Thyroid gland (tissue), 4 donors: ENCODE measurements at places on chromosomes 5 and 9. TPM values are rescaled to one million over a fixed set of nuclear protein-coding genes. Genes with fewer than 3 reads are reported as not detected.

DNA sequence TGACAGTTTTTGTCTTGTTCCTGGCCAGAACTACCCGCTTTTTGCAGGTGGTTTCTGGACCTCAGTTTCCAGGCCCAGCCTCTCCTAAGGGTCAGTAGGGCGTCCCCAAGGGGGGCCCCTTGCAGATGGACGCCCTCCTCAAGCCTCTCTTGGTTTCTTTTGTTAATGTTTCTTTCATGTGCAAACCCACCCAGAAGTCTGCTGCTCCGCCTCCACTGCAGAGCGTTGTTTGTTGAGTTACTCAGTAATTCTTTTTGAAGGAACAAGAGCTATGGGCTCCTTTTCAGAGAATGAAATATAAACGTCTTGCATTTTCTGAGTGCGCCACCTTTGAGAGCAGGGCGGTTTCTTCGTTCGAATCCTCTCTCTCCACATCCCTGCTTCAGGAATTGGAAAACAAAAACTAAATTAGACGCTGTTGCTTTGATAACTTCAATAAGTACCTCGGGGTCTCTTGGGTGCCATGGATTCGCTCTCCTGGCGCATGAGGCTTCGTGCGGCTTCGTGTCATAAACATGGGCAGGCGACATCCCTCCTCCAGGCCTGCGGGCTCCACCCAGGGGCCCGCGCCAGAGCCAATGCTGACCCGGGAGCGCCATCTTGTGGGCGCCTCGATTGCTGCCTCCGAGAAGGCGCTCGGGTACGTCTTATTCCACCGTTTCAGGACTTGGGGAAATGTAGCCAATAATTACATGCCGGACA lies 38.3 kb upstream of the CKMT2 start:
- no peak overlapping the region for H3K4me3 ChIP-seq
- H3K27me3 ChIP-seq, result no peaks in the 10 kb centered on the region
- no peak overlapping the region for H3K27ac ChIP-seq
- H3K36me3 ChIP-seq, result no peaks in the 10 kb centered on the region

DNA sequence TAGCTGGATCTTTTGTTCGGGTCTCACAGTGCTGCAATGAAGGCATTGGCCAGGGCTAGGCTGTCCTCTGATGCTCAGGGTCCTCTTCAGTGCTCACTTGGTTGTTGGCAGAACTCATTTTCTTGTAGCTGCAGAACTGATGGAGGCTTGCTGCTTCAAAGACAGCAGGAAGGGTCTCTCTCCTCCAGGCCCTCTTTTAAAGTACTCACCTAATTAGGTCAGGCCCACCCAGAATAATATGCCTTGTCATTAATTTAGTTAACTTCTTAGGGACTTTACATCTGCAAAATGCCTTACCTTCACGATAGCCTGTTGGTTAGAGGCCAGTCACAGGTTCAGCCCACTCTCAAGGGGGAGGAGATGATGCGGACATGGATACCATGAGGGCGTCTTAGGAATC lies 114.7 kb downstream of the FBXL7 start:
- no peak overlapping the region for H3K27ac ChIP-seq
- H3K36me3 ChIP-seq, result no peaks in the 10 kb centered on the region
- DNase-seq, result no peak
- H3K4me3 ChIP-seq, result no peak overlapping the region
- no peaks in the 10 kb centered on the region for H3K27me3 ChIP-seq

The LCP2 gene
- total RNA-seq, result 3.2 TPM

The COL5A1 gene
- 4.8 TPM for total RNA-seq

The LCNL1 gene
- total RNA-seq, result not detected

DNA sequence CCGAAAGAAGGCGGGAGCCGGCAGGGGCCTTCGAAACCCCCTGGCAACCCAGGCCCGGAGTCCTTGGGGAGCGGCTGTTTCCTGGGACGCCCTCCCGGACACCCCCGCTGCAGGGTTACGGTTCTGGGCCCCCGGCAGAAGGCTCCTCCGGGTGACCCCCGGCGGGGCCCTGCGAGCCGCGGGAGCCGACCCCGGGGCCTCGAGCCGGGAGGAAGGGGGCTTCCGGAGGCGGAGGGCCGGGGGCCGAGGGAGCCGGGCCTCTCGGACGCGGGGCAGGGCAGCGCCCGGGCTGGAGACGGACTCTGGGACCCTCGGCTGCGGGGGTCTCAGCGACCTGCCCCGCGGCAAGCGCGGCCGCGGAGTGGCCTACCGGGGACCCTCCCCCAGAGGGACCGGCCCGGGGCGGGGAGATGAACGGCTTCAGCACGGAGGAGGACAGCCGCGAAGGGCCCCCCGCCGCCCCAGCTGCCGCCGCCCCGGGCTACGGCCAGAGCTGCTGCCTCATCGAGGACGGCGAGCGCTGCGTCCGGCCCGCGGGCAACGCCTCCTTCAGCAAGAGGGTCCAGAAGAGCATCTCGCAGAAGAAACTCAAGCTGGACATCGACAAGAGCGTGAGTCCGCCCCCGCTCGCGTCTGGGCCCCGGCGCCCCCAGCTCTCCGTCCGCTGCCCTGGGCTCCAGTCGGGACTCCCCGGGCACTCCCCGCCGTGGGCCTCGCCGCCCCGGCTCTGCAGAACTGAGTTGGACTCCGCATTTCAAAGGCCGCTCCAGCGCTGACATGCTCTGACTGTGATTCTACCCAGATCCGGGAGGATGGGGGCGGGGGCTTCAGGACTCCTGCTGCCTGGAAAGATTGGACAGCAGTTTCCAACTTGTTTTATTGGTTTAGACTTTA lies 645 bp downstream of the SAP30L start:
- DNase-seq, result peak; percentile 67
- peaks cover 14% of the 10 kb centered on the region for H3K4me1 ChIP-seq
- H3K36me3 ChIP-seq, result peaks cover 9% of the 10 kb centered on the region
- H3K27me3 ChIP-seq, result no peaks in the 10 kb centered on the region
- H3K4me3 ChIP-seq, result peak overlapping the region; percentile 76
- H3K27ac ChIP-seq, result peak overlapping the region; percentile 61

DNA sequence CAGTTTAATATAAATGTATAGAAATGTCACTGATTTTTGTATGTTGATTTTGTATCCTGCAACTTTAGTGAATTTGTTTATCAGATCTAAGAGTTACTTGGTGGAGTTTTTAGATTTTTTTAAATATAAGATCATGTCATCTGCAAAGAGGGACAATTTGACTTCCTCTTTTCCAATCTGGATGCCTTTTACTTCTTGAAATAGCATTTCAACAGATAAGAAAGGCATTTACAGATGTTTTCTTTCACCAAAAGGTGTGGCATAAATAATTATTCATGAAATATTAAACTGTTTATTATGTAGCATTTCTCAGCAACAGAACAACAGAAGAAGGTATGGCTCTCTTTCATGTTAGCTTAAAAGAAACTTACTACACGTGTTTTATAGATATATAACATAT lies 34.9 kb upstream of the NIPBL start:
- no peaks in the 10 kb centered on the region for H3K36me3 ChIP-seq
- H3K4me1 ChIP-seq, result no peaks in the 10 kb centered on the region
- no peaks in the 10 kb centered on the region for H3K27me3 ChIP-seq
- DNase-seq, result no peak
- no peak overlapping the region for H3K4me3 ChIP-seq

DNA sequence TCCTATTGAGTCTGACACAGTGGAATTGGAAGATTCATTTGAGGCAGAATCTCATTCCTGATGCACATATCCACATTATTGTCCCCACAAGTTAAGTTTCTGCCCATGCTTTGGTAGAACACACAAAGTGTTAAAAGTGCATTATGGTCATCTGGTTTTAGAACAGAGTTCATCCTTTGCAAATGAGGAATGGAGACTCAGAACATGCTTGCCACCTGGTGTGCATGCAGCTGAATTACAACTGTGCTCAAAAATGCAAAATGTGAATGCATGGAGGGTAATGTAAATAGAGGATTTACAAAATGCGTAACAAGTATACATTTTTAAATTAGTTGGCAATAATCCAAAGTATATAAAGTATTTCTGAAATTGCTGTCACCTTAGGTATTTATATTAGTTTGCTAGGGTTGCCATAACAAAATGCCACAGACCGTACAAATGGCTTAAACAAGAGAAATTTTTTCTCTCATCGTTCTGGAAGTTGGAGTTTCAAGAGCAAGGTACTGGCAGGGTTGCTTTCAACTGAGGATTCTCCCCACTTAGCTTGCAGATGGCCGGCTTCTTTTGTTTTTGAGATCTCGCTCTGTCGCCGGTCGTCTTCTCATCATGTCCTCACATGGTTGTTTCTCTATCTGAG lies 671.1 kb downstream of the TAF11L14 start:
- no peak overlapping the region for H3K4me3 ChIP-seq
- H3K36me3 ChIP-seq, result no peaks in the 10 kb centered on the region
- H3K27ac ChIP-seq, result no peak overlapping the region

DNA sequence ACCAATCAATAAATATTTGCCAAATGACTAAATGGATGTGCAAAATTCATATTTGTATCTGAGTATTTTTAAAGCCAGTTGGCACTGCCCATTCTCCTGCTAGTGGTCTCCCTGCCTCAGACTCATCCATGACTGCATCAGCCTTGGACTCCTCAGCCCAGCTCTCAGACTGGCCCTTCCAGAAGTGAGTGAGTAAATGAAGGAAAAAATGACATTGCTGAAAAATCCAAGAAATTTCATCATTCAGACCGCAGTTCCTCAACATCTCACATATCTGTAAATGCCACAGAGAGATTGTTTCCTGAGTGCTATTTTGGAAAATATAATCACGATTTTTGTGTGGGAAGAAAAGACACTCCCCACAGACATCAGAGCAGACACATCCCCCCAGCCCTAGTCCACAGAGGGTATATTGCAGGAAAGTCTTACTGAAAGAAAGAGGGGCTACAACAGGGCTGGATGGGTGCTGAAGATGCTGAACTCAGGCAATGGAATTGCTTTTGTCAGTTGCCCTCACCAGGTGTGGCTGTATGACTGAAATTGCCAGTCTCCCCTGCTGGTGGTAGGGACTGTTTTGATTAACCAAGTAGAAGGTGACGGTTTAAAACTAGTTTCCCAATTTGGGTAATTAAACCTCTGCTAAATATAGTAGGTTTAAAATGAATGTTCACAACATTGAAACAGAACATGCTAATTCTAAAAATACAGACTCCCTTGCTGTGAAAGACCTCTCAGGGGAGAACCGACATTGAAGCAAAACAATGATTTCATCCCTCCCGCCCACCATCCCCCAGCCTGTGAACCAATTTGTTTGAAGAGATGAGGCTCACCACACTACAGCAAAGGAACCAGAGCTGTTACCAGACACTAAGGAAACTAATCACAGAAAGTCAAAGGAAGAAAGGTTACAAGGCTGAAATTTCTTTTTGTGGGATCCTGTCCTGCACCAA lies 158.8 kb downstream of the DEPDC1B start:
- H3K4me3 ChIP-seq, result no peak overlapping the region
- no peaks in the 10 kb centered on the region for H3K4me1 ChIP-seq
- H3K27me3 ChIP-seq, result no peaks in the 10 kb centered on the region
- no peaks in the 10 kb centered on the region for H3K36me3 ChIP-seq
- no peak for DNase-seq
- no peak overlapping the region for H3K27ac ChIP-seq

DNA sequence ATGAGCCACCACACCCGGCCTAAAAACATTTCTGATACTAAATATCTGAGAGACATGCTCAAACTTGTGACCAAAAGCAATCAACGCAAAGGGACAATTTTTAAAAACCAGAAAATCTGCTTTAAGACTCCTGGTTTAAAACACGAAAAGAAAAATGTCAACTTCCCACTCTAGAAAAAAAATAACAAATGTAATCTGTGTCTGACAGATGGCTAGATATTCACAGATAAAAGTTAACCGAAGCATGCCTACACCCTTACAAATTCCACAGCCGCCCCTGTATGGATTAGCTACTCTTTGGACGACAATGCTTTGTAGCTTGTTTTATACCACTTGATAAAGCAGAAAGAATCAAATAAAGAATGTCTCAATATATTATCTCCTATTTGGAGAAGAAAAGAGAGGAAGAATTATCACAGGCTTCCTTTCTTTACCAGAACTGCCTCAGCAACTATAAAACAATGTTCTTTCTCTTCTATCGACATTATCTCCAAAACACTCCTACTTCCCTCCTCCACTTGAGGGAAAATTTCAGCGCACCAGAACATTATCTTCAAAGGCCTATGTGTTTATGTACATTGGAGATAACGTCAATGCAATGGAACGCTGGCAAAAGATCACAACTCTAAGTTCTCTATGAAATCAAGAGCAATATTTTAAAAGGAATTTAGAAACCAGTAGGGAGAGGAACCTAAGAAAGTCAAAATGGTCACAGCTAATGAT lies 26.2 kb downstream of the CEMIP2 start:
- H3K36me3 ChIP-seq, result peaks cover 5% of the 10 kb centered on the region
- no peak overlapping the region for H3K27ac ChIP-seq
- no peak for DNase-seq
- H3K4me3 ChIP-seq, result no peak overlapping the region

GRCh38 chr5:53321073-53321472 lies 159.4 kb upstream of the FST start:
- H3K4me1 ChIP-seq, result no peaks in the 10 kb centered on the region
- no peaks in the 10 kb centered on the region for H3K36me3 ChIP-seq
- no peaks in the 10 kb centered on the region for H3K27me3 ChIP-seq
- H3K4me3 ChIP-seq, result no peak overlapping the region
- no peak overlapping the region for H3K27ac ChIP-seq

GRCh38 chr9:2107906-2108451 lies 92.8 kb downstream of the SMARCA2 start:
- DNase-seq, result no peak
- no peak overlapping the region for H3K4me3 ChIP-seq
- no peaks in the 10 kb centered on the region for H3K27me3 ChIP-seq
- H3K27ac ChIP-seq, result no peak overlapping the region
- H3K36me3 ChIP-seq, result peaks cover 24% of the 10 kb centered on the region
